Globus pallidus (tissue), 1 donor: ENCODE measurements at places on chromosomes 1 and 21.

- no peak for DNase-seq
Observed at GRCh38 chr1:158374860-158375259, 21.2 kb downstream of the CD1E start.

DNA sequence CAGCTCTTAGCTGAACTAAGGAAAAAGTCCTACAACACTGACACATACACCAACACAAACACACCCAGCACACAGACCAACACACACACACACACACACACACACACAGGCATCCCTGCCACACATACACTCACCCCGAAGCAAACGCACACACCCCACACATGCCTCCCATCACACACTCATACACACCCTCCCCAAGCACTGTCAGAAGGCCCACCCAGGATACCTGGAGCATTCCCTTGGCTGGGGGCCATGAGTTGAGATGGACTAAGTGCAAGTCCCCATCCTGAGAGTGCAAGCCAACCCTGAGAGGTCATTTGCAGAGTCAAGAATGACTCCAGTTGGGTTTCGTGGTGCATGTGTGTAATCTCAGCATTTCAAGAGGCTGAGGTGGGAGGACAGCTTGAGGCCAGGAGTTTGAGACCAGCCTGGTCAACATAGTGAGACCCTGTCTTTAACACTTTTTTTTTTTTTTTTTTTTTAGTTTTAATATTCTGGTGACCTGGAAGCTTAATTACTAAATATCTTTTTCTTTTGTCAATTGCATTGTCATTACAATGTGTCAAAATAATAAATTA, 117.3 kb downstream of the RHOU start:
- no peak for DNase-seq

DNA sequence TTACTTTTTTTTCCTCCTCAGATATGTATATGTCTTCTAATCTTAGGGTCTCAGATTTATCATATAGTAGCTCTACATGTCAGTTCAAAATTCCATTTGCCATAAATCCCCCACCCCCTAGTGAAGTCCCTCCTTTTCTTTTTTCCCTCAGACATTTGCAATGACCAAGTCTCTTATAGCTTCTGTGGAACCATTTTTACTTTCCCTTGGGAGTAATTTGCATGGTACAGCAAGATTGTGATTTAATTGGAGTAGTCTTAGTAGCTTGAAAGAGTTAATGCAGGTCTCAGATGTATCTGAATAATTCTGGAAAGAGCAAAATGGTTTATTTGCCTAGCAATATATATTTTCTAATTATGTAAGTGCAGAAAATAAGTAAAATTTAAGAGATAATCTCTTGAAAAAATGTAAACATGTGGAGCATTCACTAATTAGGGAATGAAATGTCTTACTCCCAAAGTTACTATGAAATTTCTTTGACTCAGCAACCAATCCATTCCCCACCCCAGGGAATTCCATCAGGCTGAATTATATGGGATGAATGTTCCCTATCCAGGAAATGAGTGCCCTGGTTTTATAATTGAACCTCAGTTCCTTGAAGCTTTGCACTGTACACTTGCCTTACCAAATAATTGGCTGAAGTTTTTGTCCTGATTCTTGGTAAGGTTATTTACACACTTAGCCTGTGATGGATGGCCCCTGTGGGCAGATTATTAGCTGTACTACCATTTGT, 267.0 kb downstream of the DNM3 start:
- DNase-seq: no peak

DNA sequence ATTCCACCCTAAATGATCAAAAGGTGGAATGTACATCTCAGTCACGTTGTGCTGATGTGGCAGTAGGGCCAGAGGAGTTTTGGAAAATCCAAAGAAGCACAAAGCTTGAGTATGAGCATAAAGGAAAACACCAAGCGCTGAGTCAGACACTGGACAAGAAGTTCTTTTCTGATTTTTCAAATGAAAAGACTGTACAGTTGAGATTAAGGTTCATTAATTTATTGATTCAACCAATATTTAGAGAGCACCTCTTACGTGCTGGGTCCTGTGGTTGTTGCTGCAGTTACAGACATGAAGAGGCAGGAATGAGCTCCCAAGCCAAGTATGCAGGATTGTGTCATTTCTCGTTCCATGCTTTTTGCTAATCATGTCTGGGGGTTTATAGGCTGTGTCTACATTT, 28.9 kb upstream of the APP start:
- DNase-seq: no peak

DNA sequence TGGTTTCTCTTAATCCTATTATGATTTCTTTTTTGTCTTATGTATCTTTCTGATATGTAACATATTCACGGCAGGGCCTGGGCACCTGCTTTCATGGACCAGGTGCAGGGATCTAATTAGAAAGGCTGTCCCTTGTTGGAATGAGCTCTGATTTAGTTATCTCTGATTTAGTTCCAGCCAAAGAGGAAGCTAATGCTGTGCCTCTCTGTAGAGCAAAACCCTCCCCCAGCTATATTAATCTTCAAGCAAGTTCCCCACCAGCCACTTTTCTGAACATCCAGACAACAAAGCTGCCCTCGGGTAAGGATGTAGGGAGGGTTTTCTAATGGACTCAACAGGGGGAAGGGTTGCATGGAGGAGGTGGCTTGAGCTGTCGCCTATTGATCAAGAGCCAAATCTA, 6.1 kb downstream of the TSACC start:
- no peak for DNase-seq

GRCh38 chr21:41752231-41752681, 14.6 kb downstream of the RIPK4 start:
- DNase-seq: no peak

DNA sequence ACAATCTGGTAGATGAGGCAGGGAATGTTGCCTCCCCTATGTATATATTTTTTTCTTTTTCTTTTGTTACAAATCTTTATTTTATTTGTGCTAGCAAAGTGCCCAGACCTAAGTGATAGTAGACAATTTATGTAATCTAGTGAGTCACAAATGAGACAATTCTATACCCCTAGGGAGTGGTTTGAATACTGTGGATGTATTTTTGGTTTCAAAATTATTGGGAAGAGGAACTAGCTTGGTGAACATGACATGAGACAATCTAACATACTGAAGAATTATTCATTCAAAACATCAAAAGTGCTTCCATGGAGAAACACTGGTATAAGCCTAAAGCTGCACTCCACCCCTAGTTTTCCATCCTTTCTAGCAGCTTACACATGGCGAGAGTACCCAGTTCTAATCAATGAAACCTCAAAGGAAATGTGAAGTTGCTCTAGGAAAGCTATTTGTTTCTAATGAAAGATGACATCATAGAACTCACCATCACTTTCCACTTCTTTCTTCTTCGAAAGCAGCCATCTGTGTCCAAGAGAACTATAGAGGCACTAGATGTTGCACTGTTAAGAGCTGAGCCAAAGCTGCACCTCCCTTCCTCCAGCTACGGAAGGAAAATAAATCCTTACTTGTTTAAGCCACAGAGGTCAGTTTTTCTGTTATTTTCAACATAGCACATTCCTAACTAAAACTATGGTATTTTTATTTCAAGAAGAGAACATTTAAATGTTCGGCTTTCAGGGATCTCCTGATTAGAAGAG, 764.6 kb downstream of the LTN1 start:
- no peak for DNase-seq

DNA sequence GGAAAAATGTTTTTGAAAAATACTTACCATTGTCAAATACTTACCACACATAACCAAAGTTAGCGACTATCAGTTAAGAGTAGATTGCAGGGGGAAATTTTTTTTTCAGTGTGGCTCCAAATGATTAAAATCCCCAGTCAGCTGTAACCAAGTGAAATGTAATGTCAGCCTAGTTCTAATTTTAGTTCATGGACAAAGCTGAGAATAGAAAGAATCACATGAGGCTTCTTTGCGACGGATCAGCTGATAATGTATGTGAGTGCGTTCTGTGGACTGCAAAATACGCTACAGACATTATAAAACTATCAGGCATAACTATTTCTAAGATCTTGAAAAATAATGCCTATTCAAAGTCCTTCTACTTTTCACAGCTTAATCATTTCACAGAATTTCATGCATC, at the start of gene LRRC39:
TSS of gene LRRC39 (minus strand) at position 166 of the 400 bp plus-strand sequence. CDS start 9,740 bp downstream, outside the sequence.
- DNase-seq: no peak

GRCh38 chr1:241310451-241310850, 46.6 kb downstream of the RGS7 start:
- no peak for DNase-seq

DNA sequence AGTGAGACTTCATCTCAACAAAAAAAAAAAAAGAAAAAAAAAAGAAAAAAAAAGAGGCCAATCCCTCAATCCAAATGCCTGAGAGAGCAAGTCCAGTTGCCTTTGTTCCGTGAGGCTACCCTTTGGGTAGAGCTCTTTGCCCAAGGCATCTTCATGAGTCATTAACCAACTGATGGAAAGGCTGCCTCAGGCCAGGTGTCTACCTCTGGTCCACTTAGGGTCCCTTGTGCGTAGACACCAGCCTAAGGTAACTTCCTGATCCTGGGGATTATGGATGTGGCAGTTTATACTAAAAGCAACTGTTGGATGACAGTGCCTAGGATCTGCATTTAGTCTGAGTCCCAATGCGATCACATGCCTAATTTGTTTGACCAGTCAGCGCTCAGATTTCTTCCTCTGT, 20.7 kb upstream of the ZNF326 start:
- no peak for DNase-seq

DNA sequence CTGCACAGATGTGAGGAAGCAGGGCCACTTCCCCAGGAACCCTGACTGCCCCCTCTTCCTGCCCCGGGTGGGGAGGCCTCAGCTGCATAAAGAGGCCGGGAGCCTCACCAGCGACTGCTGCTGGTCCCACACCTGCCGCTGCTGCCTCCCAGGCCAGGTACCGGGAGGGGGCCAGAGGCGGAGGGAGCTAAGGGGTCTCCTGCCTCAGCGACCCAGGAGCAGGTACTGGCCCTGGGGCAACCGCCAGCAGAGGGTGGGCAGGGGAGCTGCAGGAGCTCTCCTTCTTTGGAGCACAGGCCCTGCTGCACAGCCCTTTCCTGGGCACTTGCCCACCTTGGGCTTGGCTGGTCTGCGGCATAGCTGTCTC, 6.8 kb downstream of the GJC2 start:
- DNase-seq: no peak

DNA sequence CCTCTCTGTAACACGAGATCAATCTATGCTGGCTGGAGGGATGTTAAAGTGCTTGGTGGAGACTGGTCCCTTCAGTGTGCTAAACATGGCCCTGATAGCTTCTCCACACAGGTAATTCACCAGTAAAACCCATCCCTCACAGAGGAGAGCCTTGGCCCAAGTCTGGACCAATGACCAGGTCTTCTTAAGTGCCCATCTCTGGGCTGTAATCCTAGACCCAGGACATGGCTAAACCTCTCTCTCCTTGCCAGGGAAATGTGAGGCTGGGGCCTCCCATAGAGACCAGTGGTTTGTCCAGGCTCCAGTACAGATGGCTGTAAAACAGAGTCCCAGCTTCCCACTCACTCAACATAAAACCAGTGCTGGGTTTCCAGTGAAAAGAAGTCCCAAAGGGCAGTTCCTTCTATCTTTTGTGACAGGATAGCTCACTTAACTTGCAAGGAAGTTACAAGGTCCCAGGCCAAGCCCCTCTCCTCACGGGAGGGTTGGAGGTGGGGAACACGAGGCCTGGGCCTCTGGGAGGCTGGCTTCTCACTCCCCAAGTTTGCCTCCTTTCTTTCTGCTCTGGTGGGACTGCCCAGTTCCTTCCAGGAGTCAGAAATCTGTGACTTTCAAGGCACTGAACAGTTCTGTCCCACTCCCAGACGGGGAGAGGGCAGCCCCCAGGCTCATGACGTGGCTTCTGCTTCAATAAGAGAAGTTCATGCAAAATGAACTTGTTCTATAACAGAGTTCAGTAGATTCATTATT, 2.2 kb upstream of the KIF17 start:
- DNase-seq: no peak

DNA sequence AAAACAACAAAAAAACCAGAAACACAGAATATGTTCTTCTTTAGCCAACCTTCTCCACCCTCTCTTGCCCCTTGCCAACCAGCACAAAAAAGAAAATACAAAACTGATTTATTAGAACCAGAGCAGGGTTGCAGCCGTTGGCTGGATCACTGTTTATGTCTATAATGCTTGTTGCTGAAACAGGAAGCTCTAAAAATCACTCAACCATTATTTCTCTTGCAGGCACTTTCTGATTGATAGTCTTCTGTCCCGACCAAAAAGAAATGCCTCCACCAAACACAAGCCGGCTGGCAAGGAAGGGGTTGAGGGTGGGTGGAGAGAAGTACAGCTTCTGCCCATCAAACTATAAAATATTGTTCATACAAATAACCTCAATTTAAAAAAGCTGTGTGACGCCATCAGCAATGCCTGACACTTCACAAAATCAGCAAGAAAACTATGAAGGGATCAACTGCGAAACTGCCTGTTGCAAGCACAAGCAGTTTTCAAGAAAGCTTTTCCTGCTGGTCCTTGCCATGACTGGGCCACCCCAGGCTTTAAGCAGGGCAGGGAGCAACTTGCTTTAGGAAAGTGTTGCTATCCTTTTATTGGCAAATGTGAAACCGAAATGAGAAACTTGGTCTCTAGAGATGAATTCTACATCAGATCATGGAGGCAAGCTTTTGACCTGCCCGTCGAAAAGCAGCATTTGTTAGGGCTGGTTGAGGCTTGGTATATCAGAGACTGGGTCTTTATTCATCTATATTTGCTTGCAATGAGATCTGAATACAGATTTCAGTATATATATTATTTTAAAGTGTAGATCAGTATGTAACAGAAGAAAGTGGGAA, 174.2 kb downstream of the RUNX1 start:
- no peak for DNase-seq

- no peak for DNase-seq
Observed at GRCh38 chr1:151619489-151620093, 7.7 kb downstream of the SNX27 start.

DNA sequence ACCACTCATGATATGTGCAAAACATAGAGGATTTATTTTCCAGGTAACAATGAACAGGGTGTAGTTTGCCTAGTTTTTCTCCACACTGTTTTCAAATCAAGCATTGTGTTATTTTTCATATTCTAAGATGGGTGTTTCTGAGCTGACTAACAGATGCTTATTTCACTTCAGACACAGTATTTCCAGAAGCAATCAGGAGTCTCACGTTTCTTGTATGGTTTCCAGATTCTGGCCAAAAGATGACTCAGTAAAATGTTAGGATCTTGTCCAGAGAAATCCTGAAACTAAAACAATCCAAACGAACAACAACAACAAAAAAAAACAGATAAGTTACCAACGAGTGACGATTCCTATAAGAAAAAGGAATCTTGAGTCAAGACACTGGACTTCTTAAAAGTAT, 5.3 kb downstream of the UTS2 start:
- no peak for DNase-seq

- DNase-seq: no peak
Observed at GRCh38 chr1:25787760-25788166, 12.2 kb upstream of the SELENON start.

DNA sequence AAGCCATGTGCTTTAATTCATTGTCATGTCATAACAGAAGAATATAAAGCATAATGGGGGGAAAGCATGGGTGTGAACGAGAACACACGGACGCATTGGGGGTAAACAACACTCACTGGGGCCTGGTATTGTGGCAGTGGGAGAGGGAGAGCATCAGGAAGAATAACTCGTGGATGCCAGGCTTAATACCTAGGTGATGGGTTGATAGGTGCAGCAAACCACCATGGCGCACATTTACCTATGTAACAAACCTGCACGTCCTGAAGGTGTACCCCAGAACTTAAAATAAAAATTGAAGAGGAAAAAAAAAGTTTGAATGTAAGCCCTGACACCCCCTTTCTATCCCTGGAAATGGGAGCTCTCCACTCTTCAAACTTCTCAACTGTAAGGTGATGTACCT, 34.9 kb upstream of the CACHD1 start:
- no peak for DNase-seq
